ENCODE measurements at places on chromosomes 7 and 10. TPM values are rescaled to one million over a fixed set of nuclear protein-coding genes. Genes with fewer than 3 reads are reported as not detected.

DNA sequence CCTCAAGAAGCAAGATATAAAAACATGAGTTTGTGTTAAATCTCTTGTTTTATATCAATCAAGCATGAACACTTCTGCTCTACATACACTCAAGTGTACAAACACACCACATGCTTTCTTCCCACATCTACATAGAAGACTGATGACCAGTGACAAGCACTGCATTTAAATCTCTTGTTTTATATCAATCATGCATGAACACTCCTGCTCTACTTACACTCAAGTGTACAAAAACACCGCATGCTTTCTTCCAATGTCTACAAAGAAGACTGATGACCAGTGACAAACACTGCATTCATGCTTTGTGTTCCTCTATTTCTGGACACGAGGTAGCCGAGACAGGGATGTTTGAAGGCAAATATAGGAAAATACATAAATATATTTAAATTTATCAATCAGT, 642.0 kb upstream of the PFKP start:
- DNase-seq, result no peak

DNA sequence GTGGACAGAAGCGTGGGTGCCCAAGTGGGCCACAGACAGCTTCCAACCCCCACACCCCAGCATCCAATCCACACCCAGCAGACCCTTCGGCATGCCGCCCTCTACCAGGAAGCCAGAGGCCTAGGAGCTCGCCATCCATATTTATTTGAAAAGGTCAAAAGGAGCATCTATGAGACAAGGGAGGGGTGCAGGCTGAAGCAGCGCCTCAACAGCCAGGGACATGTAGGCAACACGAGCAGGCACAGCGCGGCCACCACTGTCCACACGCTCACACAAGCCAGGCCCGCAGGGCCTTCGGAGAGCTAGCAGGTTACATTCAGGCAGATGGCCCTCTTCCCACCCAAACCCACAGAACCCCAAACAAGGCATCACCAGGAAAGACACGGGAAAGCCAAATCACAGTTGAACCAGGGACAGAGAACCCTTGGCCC, 34.6 kb downstream of the PSAP start:
- no peak for DNase-seq

- DNase-seq, result no peak
Measured at GRCh38 chr7:146314962-146315361, 198.4 kb downstream of the CNTNAP2 start.

DNA sequence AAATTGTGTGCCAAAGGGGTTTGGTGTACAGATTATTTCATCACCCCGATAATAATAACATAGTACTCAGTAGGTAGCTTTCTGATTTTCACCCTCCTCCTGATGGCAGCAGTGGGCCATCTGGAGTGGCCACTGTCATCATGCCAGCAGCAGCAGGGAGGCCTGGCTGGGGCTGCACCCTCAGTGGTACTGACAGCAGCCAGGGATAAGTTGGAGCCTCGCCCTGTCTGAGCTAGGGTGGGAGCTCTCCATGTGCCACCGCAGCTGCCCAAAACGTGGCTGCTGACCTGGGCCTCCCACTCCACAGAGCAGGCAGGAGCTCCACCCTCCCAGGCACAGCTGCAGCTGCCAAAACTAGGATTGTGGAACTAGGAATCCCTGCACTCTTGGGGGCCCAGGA, 700.8 kb upstream of the KCND2 start:
- peak; percentile 61 for DNase-seq

DNA sequence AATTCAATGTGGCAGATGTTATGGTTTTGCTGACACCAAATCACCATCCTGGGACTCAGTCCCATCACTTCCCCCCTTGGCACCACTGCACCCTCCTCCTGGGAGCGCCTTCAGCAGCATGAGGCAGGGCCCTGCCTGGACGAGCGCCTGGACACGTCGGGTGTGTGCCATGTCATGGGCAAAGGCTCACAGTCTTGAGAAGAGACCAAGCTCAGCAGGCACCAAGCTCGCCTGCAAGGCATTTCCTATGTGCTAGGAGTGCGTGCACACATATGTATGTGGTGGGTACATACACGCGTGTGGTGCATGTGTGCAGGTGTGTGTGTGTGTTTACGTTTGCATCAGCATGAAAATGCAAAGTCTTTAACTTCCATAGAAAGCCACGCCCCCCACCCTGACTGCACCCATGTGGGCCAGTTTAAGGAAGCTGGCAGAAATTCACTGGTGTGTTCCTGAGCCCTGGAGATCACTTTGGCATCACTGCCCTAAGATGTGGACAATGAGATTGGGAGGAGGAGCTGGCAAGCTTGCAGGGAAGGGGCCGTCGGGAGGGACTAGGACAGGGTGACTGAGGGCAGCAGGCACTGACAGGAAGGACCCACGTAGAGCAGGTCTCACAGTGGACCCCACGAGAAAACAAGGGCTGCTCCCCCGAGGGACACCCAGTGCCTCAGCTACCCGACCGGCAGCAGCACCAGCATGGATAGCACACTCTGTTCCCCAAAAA, 169.9 kb upstream of the PPP2R2D start:
- no peak for DNase-seq

- no peak for DNase-seq
Measured at GRCh38 chr7:67653856-67654454, 657.3 kb downstream of the TYW1 start.

- no peak for DNase-seq
Measured at GRCh38 chr10:102408728-102409603, 9.6 kb downstream of the PSD start.

DNA sequence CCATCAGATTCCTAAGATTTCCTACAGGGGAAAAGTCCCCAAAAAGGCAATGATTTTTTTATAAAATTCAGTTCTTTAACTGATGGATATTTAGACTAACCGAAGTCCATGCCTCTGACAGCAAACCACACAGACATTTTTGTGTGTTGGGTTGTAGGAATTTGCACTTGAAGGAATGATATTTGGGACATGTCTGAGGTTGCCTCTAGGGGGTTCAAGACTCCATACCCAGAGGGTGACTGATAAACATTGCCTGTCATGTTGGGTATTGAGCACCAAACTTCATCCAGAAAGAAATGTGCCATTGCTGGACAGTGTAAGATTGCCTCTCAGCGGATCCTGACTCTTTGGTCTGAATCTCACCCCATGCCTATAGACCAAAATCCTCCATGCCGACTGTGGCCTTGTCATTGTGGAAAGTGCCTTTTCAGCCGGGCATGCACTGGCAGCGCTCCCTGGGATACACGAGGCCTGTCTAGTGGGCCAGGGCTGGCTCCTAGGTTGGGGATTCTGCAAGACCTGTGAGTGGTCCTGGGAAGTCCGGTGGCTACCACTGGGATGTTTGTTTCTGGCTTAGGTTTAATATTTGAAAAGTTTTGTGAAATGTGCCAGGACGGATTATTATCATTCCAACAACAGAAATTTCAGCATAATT, 252.9 kb downstream of the WDR37 start:
- DNase-seq, result no peak

- DNase-seq, result no peak
Measured at GRCh38 chr7:102450242-102450641, 14.4 kb downstream of the ALKBH4 start.

- no peak for DNase-seq
Measured at GRCh38 chr10:69410487-69410886, 6.2 kb downstream of the TACR2 start.

- no peak for DNase-seq
Measured at GRCh38 chr10:79390551-79391229, 43.4 kb downstream of the PPIF start.

GRCh38 chr10:22427890-22428571, 82.7 kb downstream of the SPAG6 start:
- DNase-seq, result peak; percentile 97

DNA sequence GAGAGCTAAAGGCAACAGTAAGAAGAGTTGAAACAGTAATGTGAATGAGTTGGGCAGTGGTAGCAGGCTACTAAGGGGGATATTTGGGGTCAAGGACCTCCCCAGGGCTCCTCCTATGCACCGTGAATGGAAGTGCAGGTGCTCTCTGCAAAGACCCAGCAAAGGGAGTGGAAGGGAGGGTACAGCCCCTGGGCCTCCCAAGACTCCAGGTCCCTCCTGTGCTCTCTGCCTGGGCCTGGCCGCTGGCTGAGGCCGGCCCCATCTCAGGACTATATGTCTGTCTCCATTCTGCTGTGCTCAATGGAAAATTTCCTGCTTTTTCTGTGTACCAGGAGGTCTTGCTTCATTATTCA, 372.1 kb upstream of the MKI67 start:
- DNase-seq, result no peak

- DNase-seq, result peak; percentile 57
Measured at GRCh38 chr10:51894771-51895578, 195.6 kb upstream of the CSTF2T start.

DNA sequence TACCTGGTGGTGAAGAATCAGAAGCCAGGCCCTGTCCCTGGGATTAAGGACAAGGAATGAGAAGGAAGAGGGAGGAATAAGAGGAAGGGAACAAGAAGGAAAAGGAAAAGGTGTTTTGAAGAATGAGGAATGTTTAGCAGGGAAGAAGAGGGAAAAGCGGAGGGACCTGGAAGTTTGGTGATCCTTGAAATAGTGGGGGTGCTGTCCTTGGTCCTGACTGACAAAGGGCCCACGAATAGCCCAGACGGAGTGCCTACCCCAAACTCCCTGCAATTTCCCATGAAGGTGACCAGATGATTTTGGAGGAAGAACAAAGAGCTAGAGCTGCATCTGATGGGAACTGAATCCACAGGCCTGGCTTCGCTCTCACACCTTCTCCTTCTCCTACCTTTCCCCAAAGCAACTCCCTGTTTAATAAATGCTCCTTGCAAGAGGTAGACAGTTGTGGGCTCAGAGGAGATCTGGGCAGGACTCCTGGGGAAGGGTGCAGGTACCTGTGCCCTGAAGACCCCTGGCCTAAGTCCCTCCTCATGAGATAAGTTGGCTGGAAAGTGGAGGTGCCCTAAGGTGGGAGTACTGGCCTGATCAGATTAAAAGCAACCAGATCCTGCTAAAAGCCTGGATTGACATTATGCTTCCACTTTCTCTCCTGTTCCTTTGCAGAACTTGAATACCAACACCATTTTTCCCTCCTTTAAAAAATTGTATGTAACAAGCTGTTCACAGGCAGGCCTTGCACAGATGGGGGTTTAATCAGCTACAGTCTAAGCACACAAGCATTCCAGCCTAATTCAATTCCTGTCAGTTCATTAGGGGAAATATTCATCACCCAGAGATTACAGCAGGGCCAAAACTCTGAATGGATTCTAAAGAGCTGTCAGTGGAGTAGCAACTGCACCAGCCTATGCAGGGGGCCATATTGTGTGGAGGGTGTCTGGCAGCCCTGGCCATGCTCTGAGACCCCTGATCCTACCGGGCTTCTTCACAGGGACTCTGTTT, 19.4 kb downstream of the KAZALD1 start:
- DNase-seq, result no peak

DNA sequence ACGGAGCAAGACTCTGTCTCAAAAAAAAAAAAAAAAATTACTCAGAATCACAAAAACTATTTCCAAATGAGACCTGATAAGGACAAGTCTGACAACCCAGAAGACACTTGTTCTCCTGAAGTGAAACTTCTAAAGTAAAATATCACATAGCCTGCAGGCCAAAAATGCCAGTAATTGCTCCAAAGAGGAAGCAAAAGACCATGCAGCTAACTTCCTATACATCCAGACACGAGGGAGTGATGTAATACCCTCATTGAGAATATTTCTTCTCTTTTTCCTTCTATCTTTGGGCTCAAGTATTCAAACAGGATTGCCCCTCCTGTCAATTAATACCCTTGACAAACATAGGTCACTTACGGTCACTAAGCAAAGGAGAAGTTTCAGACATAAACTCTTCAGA, 31.2 kb downstream of the ARMH3 start:
- no peak for DNase-seq

GRCh38 chr10:127776816-127777215, 39.8 kb downstream of the FOXI2 start:
- peak; percentile 36 for DNase-seq

GRCh38 chr7:18509481-18509880, 13.9 kb downstream of the HDAC9 start:
- no peak for DNase-seq

GRCh38 chr10:70566515-70567290, 35.8 kb downstream of the PRF1 start:
- DNase-seq, result no peak

CDNF gene
- total RNA-seq, result 0.29 TPM

CDC14C gene
- total RNA-seq, result not detected

FAM131B gene
- not detected for total RNA-seq

SPDYE6 gene
- not detected for total RNA-seq

ABCB4 gene
- total RNA-seq, result 0.60 TPM

DLX5 gene
- 0.48 TPM for total RNA-seq

OPALIN gene
- not detected for total RNA-seq

LIPF gene
- not detected for total RNA-seq

GCK gene
- total RNA-seq, result 2.4 TPM

BHLHA15 gene
- total RNA-seq, result not detected

TEX47 gene
- not detected for total RNA-seq

Data from RPMI7951 (cell line).